ENCODE measurements at places on chromosomes 7 and 10.

DNA sequence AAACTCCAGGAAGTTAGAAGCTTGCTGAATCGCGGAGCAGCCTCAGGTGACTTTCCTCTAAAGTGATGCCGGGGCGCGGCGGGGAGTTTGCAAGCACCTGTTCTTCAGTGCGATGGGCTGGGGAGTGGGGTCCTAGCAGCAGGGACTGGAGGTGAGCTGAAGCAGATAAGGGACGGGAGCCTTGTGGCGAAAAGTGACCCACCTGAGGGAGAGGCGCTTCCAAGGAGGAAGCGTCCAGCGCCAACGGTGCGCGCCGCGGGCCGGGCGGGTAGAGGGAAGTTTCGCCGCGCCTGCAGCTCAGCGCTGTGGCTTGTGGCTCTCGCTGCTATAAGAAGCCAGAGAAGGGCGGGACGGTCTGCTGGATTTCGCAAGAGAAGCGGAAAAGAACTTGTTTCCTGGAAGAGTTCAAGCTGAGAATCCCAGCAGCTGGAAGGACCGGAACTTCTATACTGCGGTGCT is at the start of gene STEAP4:
Gene STEAP4, minus strand, starts transcription at position 305 of the 459 bp plus-strand sequence. CDS start 22,625 bp downstream, outside the sequence.
- peak; percentile 38 for DNase-seq

- peak; percentile 55 for DNase-seq
Observed at GRCh38 chr10:27558612-27559020, 54.5 kb downstream of the RAB18 start.

- DNase-seq = no peak
Observed at GRCh38 chr7:69632280-69632679, 34.0 kb downstream of the AUTS2 start.

- DNase-seq = peak; percentile 78
Observed at GRCh38 chr10:120607016-120607709, 150.1 kb downstream of the PLPP4 start.

- no peak for DNase-seq
Observed at GRCh38 chr10:121070275-121071070, 219.3 kb downstream of the WDR11 start.

DNA sequence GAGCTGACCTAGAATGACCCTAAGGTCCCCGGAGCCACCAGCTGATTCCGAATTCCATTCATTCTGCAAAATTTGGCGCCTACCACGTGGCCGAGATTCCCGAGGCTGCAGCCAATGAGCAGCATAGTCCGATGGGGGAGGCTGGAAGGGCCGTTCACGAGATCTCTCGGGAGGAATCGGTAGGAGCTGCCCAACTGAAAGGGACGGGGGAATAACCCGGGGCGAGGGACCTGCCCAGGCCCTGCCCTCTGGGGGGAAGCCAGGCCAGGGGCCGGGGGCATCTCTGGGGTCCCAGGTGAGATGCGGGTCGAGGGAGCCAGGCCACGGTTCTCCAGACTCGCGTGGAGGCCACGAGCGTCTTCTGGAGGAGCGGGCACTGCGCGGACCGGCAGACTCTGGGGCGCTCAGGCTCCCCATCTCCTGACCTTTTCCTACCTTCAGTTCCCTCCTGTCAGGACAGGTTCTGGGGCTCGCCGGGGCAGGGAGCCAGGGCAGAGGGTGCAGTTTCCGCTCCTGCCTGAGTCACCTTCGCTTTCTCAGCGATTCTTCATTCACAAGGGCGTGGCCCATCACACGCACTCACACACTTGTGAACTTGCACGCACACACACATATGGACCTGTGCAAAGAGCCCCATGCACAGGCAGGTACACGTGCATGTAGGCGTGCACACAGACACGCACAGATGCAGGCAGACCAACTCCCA is 173.4 kb downstream of the RNF216 start:
- no peak for DNase-seq

Measured in fibroblast of skin of abdomen (primary cell).